ENCODE measurements at places on chromosomes 7 and 10. TPM values are rescaled to one million over a fixed set of nuclear protein-coding genes. Genes with fewer than 3 reads are reported as not detected.

DNA sequence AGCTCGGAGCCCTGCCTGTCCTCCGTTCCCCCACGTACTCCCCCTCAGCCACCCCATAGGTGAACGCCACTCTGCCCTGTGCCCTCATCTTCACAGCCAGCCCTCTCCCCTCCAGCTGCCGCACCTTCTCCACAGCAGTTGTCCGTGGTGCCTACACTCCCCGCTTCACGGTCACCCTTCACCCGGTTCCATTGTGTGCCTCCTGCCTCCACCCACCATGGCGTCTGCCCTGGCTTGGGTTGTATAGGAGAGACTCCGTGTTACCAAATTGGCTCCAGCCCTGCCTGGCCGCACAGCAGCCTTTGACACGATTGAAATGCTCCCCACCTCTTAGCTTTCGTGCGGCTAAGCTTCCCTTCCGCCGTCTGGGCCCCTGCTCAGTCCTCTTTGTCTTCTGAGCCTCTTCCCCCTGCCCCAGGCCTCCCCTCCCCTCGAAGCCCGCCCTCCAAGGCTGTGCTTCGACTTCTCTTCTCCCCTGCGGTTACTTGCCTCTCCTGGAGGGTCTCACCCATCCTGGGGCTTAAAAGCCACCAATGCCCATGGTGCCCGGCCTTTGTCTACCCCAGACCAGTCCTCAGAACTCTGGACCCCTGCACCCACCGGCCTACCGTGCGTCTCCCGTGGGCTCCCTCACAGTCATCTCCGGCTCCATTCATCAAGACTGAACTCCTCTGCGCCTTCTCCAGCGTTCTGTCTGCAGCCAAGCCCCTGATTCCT lies 18.5 kb upstream of the NODAL start:
- DNase-seq: no peak

- DNase-seq: peak; percentile 71
Observed at GRCh38 chr10:11175823-11176243, 158.2 kb downstream of the CELF2 start.

DNA sequence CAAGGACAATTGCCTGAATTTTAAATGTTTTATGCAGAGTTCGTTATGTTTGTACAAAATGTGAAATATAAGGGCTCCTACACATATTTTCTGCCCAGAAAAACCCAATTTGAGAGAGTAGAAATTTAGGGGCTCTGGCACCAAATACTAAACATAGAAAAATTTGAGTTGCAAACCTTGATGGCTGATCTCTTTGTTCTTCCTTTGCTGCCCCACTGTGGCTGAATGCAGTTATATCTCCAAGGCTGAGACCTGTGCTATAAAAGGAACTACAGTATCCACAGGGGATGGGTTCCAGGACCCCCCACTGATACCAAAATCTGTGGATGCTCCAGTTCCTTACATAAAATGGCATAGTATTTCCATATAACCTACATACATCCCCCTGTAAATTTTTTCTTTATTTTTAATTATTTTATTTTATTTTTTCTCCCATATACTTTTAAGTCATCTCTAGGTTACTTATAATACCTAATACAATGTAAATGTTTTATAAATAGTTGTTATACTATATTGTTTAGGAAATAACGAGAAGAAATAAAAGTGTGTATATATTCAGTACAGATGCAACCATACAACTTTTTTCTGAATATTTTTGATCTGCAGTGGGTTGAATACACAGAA lies 22.5 kb downstream of the CFAP43 start:
- peak; percentile 49 for DNase-seq

DNA sequence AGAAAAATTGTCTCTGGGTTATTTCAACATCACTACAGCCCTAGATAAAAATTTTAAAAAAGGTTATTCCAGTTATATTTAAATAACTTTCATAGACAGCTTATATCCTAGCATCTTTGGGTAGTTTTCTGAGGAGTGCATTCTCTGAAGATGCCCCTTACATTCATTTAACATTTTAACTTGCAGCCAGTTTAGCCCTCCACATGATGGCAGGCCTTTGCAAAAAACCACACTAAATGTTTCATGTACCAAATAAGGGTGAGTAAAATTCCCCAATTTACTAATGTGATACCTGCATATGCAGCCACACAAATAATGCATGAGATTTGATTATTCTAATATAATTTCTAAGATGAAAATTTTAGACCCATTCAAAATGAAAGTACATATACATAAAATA lies 108.4 kb upstream of the ZWINT start:
- DNase-seq: no peak

GRCh38 chr7:116271963-116272886 lies 61.9 kb downstream of the TES start:
- peak; percentile 94 for DNase-seq

- no peak for DNase-seq
Observed at GRCh38 chr10:45593938-45594275, 78.7 kb downstream of the ZFAND4 start.

GRCh38 chr10:16231176-16231575 lies 205.6 kb upstream of the PTER start:
- no peak for DNase-seq

- no peak for DNase-seq
Observed at GRCh38 chr7:93693796-93694195, 119.3 kb upstream of the CALCR start.

DNA sequence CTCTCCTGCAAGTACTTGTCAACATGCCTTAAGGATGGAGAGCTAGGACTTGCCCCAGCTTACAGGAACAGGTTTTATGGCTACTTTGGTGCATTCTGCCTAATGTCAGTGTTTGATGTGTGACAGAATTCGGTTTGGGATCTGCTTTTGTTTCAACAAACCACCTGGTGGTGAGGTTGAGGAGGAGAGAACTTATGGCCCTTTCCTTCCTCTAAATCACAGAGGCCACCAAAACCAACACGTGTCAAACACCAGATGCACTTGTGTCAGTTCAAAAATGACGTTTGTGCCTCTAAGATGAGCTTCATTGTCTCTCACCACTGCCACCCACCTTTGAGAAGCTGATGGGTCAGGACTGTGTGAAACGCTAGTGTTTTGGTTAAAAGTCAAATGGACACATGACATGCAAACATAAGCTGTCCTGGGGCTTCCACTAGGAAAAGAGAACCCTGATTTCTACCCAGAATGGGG lies 83.9 kb downstream of the OSBPL3 start:
- no peak for DNase-seq

DNA sequence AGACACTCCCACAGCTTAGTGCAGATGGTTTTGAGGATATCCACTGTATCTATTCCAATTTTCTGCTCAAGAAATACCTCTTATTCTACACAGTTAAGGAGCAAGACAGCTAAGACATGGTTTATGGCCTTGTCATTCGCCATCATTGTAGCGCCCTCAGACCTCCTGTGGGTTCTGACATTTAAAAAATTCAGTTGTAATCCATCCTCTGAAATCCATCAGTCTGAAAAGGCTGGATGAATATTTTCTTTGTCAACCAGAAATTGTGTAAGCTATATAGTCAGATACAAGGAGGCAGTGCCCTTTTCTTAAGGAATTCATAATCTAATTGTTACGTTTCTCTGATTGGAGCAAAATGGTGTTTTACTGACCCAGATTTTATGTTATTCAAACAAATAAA lies 353.6 kb downstream of the GALNT17 start:
- DNase-seq: no peak

- no peak for DNase-seq
Observed at GRCh38 chr10:29532256-29532878, 102.4 kb downstream of the SVIL start.

- DNase-seq: no peak
Observed at GRCh38 chr10:30176182-30176581, 116.8 kb upstream of the JCAD start.

CLDN3 gene
- 1.1 TPM for polyA plus RNA-seq

PSD gene
- 7.7 TPM for polyA plus RNA-seq

HOXA3 gene
- 5.1 TPM for polyA plus RNA-seq

STAG3 gene
- 12.9 TPM for polyA plus RNA-seq

CDC123 gene
- 94.2 TPM for polyA plus RNA-seq

LOXL4 gene
- polyA plus RNA-seq: 7.6 TPM

SPDYE11 gene
- 0.20 TPM for polyA plus RNA-seq

TMEM273 gene
- polyA plus RNA-seq: 5.7 TPM

MKX gene
- polyA plus RNA-seq: 2.7 TPM

Data from muscle of leg (tissue), 16 donors.